Lung (tissue), 17 donors: ENCODE measurements at places on chromosomes 5 and 9. TPM values are rescaled to one million over a fixed set of nuclear protein-coding genes. Genes with fewer than 3 reads are reported as not detected.

DNA sequence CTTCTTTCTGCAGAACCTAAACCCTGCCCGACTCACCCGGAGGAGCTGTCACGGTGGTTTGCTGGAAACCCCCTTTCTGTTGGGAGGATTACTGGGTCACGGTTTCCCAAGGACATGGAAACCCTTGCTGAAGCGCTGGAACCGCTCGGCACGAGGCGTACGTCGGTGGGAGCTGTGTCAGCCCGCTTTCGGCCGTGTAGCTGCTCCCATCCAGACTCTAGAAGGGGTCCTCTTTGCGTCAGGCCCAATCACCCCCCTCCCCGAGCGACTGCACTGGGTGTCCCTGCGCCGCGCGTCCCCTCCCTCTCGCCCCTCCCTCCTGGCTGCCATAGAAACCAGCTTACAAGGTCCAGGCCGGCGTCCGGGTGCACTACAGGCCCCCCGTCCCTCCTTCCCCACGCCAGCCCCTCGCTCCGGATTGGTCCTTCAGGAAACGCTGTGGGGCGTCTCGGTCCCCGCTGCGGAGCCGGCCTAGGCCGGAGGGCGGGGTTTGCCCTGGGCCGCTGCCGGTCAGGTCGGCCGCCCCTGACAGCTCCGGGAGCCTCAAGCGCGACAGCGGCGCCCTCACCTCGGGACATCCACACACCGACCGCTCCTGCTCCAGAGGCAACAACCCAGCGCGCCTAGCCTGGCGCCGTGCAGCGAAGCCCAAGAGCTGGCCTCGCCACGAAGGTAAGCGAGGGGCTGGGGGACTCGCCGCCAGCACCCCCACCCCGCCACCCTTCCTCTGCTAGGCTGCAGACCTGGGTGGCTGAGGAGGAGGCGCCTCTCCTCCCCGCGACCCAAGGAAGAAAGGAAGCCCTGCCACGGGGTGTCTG lies at the start of gene NIM1K:
NIM1K (plus strand) TSS at position 486 of the 818 bp plus-strand sequence. CDS start 53,551 bp downstream, outside the sequence.
- no peaks in the 10 kb centered on the region for H3K36me3 ChIP-seq
- DNase-seq: peak; percentile 66
- H3K4me3 ChIP-seq: peak within 1 kb of the TSS; percentile 28
- peaks cover 35% of the 10 kb centered on the region for H3K27me3 ChIP-seq
- no peaks in the 10 kb centered on the region for H3K4me1 ChIP-seq
- no peak within 1 kb of the TSS for H3K27ac ChIP-seq

PAPPA gene
- 6.7 TPM for total RNA-seq

F12 gene
- not detected for total RNA-seq

ANXA2R gene
- 5.2 TPM for total RNA-seq

AP3B1 gene
- 50.4 TPM for total RNA-seq

ARL10 gene
- total RNA-seq: 13.4 TPM

DNA sequence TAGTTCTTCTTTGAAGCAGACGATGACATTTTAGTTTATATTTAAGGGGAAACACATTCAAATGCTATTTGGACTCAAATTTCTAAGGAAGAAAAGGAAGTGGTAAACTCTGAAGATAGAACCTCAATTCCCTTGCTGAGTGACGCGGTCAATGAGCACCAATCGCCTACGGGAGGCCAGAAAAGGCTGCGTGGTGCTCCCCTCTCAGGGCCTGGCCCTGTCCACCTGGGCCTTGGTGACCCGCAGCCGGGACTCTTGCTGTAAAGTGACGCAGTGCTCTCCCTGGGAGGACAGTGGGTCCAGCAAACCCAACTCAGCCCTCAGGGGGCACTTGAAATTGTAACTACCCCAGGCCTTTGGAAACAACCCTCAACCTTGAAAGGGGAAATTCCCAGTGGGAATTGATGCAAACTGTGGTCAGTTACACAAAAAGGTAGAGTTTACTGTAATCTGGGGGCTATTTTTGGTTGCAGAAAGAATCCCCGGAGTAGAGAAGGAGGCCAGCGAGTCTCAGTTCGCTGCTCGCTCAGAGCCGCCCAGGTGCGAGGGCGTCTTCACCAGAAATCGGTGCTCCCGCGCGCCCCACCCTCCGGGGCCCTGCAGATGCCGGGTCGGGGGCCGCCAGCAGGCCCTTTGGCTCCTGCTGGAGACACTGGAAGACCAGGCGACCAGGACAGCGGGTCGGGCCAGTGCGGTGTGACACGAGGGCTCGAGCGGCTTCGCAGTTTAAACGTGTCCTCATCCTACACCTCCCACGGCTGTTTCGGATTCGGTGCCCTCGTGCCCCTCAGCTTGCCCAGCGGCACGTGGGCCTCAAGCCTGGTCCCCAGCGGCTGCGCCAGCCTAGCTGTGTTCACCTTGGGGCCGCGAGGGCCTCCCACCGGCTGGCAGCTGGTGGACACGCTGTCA lies 1.4 kb upstream of the ANKRD33B start:
- peaks cover 5% of the 10 kb centered on the region for H3K4me1 ChIP-seq
- H3K27ac ChIP-seq: no peak overlapping the region
- no peak overlapping the region for H3K4me3 ChIP-seq
- no peaks in the 10 kb centered on the region for H3K36me3 ChIP-seq
- DNase-seq: no peak
- H3K27me3 ChIP-seq: no peaks in the 10 kb centered on the region

GRCh38 chr5:94326586-94326985 lies 291.8 kb downstream of the KIAA0825 start:
- H3K4me1 ChIP-seq: no peaks in the 10 kb centered on the region
- DNase-seq: no peak
- H3K27ac ChIP-seq: no peak overlapping the region

DNA sequence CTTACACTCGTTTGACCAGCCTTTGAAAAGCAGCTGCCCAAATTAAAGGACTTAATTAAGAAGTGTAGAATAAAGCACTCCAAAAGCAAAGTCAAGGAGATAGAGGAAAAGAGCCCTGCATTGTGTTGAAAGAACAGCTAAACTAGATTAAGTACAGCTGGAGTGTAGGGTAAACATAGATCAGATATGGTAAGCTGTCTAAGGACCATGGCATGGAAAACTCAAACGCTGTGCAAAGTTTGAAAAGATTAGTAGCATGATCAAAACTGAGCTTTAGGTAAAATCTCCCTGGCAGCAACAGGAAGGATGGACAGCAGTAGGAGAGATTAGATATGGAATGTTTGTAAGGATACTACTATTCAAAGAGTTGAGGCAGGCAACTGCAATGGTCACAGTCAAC lies 55.4 kb downstream of the BNC2 start:
- H3K27ac ChIP-seq: no peak overlapping the region
- no peak overlapping the region for H3K4me3 ChIP-seq
- H3K4me1 ChIP-seq: peaks cover 4% of the 10 kb centered on the region

DNA sequence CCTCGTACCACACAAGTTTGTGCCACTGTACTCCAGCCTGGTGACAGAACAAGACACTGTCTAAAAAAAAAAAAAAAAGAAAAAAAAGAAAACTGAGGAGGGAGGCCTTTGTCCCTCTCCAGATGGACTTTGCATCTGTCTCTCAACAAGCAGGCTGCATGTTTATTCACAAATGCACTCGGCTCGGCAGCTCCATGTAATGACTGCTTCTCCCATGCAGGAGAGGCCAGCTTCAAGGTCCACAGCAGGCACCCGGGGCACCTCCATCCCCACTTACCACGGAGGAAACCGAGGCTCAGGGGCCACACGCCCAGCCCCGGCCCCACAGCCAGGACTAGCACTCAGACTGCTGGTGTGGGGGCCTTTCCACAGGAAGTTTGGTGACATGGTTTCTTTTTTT lies 13.1 kb upstream of the NCS1 start:
- no peaks in the 10 kb centered on the region for H3K4me1 ChIP-seq
- H3K4me3 ChIP-seq: no peak overlapping the region
- H3K27ac ChIP-seq: no peak overlapping the region
- no peaks in the 10 kb centered on the region for H3K27me3 ChIP-seq
- H3K36me3 ChIP-seq: no peaks in the 10 kb centered on the region

CD180 gene
- total RNA-seq: 2.2 TPM

DNA sequence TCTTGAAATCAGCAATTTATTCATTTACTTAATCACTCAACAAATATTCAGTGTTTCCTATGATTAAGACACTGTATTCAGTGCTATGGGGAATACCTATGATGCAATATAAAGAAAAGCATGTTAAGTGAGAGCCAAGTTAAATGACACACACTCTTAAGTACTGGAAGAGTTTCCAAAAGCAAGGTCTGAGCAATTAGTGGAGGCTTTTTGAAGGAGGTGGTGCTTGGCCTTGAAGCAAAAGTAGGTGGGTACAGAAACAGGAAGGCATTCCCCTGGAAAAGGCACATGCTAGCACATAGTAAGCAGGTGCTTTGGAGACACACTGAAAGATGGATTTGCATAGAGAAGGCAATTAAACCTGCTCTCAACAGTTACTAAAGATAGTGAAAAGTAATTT lies 4.0 kb downstream of the TSLP start:
- no peaks in the 10 kb centered on the region for H3K36me3 ChIP-seq
- H3K27me3 ChIP-seq: peaks cover 28% of the 10 kb centered on the region
- H3K27ac ChIP-seq: no peak overlapping the region
- DNase-seq: peak; percentile 29

- no peak for DNase-seq
- H3K27ac ChIP-seq: no peak overlapping the region
- no peak overlapping the region for H3K4me3 ChIP-seq
- H3K36me3 ChIP-seq: no peaks in the 10 kb centered on the region
- H3K4me1 ChIP-seq: peaks cover 2% of the 10 kb centered on the region
These were observed 207.1 kb downstream of the SGCD start for GRCh38 chr5:156534085-156534484.

FOXD4 gene
- total RNA-seq: 0.34 TPM

PCDHA12 gene
- 3.6 TPM for total RNA-seq

- H3K27me3 ChIP-seq: peaks cover 14% of the 10 kb centered on the region
- no peak for DNase-seq
- no peak overlapping the region for H3K4me3 ChIP-seq
- no peaks in the 10 kb centered on the region for H3K36me3 ChIP-seq
- H3K4me1 ChIP-seq: no peaks in the 10 kb centered on the region
- H3K27ac ChIP-seq: no peak overlapping the region
These were observed 42.7 kb upstream of the CEP72 start for GRCh38 chr5:569358-569867.

DNA sequence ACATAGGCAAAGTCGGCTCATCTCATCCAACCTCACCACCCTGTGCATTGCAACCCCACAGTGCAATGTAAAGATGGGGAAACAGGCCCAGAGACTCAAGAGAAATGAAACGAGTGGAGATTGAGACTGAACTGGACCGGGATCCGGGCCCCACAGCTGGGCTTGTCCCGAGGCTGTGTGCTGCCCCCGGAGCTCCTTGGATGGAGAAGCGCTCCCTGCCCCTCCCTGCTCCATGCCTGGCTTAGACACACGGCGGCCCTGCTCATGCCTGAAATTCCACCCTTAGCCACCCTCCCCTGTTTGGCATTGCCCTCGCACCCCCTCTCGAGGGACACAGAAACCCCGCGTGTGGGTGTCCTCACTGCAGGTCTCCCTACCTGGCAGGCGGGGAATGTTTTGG lies 27.2 kb upstream of the FCN1 start:
- H3K4me1 ChIP-seq: peaks cover 9% of the 10 kb centered on the region
- H3K27me3 ChIP-seq: no peaks in the 10 kb centered on the region
- H3K36me3 ChIP-seq: peaks cover 4% of the 10 kb centered on the region
- peak; percentile 39 for DNase-seq

RNF180 gene
- 24.4 TPM for total RNA-seq

DNA sequence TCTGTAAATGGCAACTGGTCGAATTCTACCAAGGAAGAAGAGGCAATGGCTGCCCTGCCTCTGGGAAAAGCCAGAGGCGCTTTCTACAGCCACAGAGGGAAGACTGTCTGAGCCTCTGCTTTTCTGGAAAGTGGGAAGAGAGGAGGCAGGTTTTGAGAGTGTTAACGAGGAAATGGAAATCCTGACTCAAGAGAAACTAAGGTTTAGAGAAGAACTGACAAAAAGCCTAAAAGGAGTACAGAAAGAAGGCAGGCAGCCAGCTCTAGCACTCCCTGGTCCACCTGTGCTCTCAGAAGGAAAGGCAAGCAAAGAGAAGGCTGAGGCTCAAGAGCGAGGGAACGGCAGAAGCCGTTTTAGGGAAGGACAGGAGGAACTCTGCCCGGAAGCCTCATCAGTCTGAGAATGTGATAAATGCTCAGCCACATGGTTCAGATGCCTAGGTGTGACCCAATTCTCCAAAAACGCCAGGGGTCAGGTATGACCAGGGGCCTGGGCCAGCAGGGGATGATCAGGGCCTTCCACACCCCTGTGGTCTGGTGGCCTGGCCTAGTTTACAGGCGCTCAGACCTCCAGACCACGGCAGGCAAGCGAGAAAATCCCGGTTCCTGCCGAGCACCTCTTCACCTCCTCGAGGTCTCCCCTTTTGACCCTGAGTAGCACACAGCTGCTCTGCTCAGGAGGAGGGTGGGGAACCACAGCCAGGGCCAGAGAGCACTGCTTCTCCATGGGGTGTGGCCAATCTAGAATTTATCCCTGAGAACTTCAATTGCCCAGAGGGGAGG lies 79.9 kb upstream of the FBXW11 start:
- H3K4me1 ChIP-seq: no peaks in the 10 kb centered on the region
- H3K4me3 ChIP-seq: no peak overlapping the region
- H3K27ac ChIP-seq: no peak overlapping the region
- no peaks in the 10 kb centered on the region for H3K36me3 ChIP-seq

GRCh38 chr9:89036383-89036782 lies 45.1 kb downstream of the S1PR3 start:
- no peaks in the 10 kb centered on the region for H3K27me3 ChIP-seq
- DNase-seq: no peak
- H3K27ac ChIP-seq: no peak overlapping the region
- H3K4me1 ChIP-seq: no peaks in the 10 kb centered on the region
- H3K36me3 ChIP-seq: no peaks in the 10 kb centered on the region

SLC25A48 gene
- total RNA-seq: not detected

GRCh38 chr5:133944263-133945185 lies 23.9 kb downstream of the C5orf15 start:
- no peaks in the 10 kb centered on the region for H3K27me3 ChIP-seq
- H3K27ac ChIP-seq: no peak overlapping the region
- H3K4me3 ChIP-seq: no peak overlapping the region
- peak; percentile 69 for DNase-seq
- peaks cover 6% of the 10 kb centered on the region for H3K4me1 ChIP-seq

PDLIM4 gene
- total RNA-seq: 13.8 TPM

- H3K4me1 ChIP-seq: no peaks in the 10 kb centered on the region
- peak; percentile 75 for DNase-seq
- peaks cover 6% of the 10 kb centered on the region for H3K27me3 ChIP-seq
- H3K27ac ChIP-seq: no peak overlapping the region
These were observed 5.2 kb downstream of the EGR1 start for GRCh38 chr5:138470322-138471051.

GRCh38 chr5:64149268-64149667 lies 16.4 kb upstream of the RNF180 start:
- no peak overlapping the region for H3K27ac ChIP-seq
- H3K36me3 ChIP-seq: no peaks in the 10 kb centered on the region
- no peak overlapping the region for H3K4me3 ChIP-seq
- H3K4me1 ChIP-seq: no peaks in the 10 kb centered on the region

PDE6A gene
- total RNA-seq: 0.06 TPM

DNA sequence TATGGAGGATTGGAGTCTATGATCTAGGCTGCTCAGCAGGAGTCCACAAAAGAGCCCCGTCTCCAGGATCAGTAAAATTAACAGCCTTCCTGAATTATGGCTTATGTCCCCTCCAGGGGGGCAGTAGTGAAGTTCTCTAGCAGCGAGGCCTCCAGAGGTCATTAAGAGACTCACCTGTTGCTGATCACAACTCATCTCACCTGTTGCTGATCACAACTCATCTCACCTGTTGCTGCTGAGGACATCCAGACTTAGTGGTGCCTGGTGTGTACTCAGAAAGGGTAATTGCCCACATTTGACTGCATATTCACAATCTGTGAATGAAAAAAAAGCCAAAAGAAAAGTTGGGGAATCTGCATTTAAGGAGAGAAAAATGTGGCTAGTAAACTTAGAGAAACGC lies 129.5 kb downstream of the SMARCA2 start:
- no peak overlapping the region for H3K4me3 ChIP-seq
- H3K4me1 ChIP-seq: no peaks in the 10 kb centered on the region
- DNase-seq: no peak
- H3K27ac ChIP-seq: no peak overlapping the region
- H3K36me3 ChIP-seq: peaks cover 2% of the 10 kb centered on the region
